ENCODE measurements at places on chromosomes 1 and 21.

DNA sequence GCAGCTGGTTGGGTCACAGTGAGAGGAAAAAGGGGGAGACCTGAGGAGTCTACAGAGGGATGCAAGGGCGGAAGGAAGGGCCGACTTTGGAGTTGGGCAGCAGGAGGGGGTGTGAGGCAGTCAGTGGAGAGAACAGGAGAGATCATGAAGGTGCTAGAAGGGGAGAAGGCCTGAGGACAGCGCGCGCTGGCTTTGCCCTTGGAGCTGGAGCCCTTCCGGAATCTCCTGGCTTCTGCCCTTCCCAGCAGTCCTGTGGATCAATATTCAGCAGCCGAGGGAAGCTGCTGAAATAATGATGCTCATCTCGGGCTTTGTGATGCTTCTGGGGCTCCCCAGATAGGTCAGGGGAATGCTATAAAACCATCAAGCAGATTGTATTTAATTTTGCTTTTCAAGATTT lies 26.7 kb downstream of the SLC37A1 start:
- no peak for DNase-seq

DNA sequence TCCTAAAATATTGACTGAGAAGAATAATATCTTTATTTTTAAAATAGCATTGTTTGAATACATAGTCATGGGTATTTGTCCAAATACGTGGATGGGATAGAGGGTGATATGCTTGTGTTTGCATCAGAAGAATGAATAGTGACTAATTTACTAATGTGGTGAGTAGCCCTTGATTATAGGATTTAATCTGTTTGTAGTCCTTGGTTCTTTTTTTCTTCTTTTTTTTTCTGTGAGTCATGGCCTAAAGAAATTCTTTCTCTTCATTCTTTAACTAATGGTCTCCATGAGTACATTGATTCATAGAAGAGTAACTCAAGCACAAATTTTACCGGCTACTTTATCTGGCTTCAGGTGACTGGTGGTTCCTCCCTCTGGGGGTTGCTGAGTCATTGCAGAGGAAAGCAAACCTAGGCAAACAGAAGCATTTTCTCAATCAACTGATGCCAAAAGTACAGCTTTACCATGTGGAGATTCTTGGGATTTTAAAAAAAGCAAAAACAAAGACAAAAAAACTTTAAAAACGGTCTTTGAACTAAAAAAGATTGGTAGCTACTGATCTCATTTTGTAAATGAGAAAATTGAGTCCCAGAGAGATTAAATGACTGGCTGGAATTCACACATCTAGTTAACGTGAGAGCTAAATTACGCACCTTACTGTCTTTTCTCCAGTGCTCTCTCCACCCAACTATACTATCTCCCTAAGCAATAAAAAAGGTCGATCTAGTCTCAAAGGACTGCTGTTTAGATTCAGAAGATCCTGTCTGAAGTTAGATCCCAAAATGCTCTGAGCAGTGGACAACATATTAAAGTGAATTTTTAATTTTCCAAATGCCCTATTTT lies 40.5 kb downstream of the AK5 start:
- DNase-seq, result no peak

DNA sequence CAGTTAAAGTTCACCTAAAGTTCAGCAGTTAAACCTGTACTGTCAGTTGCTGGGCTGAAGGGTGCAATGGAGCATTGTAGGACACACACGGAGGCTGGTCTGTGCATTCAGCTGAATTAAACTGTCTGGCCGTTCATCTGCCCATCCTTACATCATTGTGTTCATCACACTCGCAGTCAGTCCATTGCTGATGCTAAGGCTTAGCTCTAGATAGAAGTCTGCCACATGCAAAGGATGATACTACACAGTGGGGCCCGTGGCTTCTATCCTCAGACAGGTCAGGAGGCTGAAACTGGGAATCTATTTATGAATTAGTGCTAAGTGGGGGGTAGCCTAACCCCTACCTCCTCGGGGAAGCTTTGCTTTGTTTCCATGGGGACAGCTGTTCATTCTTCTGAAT lies 60.4 kb downstream of the CNIH3 start:
- no peak for DNase-seq

DNA sequence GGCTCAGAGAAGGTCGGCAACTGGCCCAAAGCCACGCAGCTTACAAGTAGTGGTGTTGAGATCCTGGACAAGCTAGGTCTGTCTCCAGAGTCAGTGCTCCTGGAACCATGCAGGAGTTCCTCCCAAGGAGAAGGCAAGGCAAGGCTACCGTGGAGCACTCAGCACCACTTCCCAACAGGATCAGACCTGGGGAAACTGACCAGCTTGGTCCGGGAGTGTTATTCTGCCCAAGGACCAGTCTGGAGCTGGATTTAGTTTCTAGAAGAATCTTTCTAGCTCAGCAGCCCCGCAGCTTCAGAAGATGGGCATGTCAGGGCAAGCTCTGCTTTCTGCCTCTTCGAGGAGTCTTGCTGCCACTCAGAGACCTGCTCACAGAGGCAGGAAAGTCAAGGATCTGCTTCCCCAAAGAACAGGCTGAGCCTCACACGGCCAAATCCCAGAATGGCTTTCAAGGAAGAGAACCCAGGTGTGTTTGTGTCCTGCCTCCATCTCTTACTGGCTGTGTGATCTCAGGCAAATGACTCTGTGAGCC lies 302.8 kb downstream of the MATN1 start:
- no peak for DNase-seq

DNA sequence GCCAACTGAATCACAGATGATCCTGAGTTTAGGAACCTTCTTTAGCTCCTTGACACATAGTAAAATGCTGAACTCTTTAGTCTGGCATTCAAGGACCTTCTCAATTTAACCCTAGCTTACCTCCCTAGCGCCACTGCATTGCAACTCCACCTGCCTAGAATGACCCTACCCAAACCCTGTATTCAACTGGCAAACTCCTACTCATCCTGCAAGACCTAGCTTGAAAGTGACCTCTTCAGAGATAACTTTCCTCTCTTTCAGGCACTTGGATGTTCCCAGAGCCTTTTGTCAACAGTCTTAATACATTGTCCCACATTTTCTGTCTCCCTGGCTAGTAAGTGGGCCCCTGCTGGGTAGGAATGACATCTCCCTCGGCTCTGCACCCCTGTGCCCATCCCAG lies 19.7 kb downstream of the TRIM62 start:
- DNase-seq, result no peak

GRCh38 chr1:152461544-152461943 lies 47.5 kb upstream of the CRNN start:
- DNase-seq, result peak; percentile 6

GRCh38 chr1:236681219-236681618 lies 5.1 kb upstream of the ACTN2 start:
- no peak for DNase-seq

DNA sequence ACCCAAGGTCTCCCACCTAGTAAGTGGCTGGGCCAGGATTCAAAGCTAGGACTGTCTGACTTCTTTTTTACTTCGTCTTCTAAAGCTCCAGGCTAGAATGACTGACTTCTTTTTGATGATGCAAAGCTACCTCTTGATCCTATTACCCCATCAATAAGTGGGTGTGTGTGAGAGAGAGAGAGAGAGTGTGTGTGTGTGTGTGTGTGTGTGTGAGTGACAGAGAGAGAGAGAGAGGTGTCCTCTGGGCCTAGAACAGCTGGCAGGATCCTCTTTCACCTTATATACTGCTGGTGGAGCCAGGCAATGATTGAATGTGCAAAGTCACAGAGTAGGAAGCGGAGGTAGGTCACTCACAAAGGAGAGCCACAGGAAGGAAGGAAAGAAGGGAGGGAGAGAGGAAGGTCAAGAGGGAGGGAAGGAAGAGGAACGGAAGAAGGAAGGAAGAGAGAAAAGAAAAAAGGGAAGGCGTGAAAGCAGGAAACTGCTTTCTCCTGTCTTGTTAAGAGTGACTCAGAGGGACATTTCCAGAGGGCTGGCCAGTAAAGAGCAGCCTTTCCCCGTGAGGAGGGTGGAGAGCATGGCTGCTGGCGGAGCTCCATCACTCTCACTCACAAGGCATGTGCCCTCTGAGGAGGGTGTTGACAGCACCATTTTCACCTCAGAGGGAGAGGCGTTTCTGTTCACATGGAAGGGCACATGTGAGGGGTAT lies 68.9 kb downstream of the CDC7 start:
- DNase-seq, result no peak

- DNase-seq, result no peak
These were observed 190.0 kb upstream of the SAMSN1 start for GRCh38 chr21:14736162-14736561.

DNA sequence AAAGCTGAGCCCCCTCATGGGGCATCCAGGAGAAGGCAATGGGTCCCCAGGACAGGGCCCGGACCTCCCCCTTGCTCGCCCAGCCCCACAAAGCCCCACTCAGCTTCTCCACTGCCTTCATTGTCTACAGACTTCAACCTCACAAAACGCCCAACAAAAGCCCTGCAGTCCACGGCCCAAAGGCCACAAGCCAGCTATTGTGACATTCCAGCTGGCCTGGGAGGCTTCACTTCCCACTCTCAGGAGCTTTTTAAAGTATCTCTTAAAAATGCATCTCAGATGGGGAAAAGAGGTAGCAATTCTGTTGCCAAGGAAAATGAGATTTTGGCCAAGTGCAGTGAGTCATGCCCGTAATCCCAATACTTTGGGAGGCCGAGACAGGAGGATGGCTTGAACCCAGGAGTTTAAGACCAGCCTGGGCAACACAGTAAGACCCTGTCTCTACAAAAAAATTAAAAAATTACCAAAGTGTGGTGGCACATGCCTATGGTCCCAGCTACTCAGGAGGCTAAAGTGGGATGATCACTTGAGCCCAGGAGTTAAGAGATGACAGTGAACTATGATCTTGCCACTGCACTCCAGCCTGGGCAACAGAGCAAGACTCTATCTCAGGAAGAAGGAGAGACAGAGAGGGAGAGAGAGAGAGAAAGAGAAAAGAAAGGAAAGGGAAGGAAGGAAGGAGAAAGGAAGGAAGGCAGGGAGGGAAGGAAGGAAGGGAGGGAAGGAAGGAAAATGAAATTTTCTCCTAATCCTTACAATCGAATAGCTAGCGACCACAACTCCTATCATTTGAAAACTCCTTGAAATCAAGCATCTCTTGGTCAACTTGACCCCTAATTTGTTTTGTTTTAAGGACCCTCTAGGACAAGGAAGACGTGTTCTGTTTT lies 31.4 kb upstream of the TARDBP start:
- DNase-seq, result no peak

DNA sequence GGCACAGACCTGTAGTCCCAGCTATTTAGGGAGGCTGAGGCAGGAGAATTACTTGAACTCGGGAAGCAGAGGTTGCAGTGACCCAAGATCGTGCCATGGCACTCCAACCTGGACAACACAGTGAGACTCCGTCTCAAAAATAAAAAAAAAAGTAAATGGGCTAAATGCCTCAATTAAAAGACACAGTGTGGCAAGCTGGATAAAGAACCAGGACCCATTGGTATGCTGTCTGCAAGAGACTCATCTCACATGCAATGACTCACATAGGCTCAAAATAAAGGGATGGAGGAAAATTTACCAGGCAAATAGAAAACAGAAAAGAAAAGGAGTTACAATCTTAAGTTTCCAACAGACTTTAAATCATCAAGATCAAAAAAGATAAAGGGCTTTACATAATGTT lies 40.3 kb downstream of the ACBD6 start:
- DNase-seq, result no peak

DNA sequence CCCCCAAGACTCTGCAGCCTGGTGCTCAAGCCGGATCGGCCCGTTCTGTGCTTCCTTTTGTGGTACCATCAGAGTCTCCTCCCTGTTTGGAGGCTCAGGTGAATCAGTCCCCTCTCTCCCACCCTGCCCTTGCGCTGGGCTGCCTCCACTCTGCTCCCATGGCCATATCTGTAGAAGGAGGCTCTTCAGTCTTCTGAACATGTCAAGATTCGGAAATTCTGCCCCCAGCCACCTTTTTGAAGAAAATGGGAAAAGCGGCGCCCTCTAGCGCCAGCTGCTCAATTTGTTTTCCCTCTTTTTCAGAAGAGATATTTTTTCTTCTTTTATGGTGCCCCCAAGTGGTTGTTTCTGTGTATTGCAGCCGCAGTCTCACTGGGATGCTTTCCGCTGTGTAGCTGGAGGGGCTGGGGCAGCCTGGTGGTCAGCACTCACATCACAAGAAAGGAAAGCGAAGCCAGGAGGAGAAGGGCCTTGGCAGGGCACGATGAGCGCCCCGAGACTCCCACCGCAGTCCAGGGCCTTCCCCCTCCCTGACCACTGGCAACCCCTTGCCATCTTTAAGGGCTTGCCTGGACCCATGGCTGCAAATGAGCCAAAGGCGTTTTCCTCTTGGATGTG lies 58.4 kb upstream of the CACNA1E start:
- DNase-seq, result no peak

DNA sequence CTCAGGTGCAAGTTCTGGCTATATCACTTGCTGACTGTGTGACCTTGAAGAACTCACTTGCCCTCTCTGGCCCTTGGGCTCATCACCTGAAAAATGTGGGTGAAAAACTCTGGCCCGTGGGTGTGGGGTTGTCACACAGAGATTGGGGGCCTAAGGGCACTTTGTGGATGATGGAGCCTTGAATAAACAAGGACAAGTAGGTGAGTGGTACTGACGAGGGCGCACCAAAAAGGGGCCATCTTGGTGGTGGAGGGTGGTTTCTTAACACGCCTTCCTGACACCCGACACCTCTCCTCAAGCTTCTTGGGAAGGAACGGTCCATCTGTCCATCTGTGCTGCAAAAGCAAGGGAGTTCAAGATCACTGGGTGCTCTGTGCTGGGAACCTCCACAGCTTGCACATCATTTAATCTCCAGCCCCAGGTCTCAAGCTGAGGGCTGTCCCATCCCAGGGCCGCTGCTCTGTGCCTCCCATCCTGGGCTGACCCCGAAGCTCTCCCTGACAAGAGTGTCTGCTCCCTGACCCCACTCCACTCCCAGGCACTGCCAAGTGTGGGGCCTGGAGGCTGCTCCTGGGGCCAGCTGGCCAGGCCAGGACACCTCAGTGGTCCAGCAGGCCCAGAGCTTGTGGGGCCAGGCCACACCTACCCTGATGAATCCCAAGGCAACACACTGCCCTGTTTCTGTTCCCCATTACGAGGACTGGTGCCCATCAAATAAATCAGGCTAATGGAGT lies 97.3 kb downstream of the GLIS1 start:
- DNase-seq, result peak; percentile 71

DNA sequence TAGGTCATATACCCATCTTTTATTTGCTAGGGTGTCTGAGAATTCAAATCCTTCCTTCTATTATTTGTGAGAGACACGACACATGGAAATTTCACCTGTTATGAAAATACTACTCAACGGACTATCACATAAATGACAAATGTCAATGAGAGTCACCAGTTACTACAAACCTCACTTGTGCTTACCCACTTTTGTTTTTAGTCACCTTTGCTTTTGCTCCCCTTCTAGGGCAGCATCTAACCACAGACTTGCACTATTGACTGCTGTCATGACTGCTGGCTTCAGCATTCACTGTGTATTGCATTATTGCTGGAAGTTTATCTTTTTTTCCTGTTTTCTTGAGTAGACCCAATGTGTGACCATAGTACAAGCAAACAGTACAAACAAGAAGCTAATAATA lies 1048.0 kb downstream of the PLA2G4A start:
- DNase-seq, result no peak

DNA sequence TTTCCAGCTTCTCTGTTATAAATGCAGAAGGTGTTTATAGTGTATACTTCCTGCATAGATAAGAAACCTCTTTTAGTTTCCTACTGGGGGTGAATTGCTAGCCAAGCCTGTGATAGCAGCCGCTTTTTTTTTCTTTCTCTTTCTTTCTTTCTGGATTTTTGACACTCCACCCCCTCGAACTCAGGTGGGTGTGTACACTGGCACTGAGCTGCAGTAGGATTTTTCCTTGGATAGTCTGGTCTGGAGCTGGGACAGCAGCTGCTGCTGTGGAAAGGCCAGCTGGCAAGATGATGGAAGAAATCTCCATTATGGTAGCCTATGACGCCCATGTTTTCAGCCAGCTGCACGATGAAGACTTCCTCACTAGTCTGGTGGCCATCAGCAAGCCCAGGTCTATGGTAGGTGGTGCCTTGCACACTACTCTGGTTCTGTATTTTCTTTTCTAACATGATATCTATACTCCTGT lies 122.5 kb upstream of the CACYBP start:
- no peak for DNase-seq
